ENCODE measurements at places on chromosomes 6 and 20.
A peak's percentile ranks its signal among the peaks of the same experiment; 100 is the strongest.

DNA sequence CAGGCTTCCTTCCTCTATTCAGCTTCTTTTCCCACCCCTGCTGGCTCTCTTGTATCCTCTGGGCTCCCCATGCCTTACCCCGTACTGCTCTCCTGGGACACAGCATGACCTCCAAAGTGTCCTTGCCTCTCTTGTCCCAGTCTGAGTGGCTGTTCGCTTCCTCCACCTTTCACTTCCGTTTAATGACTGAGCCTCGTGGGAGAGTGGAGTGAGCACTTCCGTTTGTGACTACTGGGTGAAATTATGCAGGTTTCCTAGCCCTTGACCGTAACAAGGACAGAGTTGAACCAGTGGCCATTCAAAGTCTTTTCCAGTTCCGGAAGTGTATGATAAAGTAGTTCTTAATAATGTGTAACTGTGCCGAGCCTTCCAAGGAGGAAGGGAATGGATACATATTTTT lies 109.2 kb downstream of the ARID1B start:
- DNase-seq: no peak

- DNase-seq: no peak
Measured at GRCh38 chr20:5474646-5475550, 158.1 kb upstream of the PROKR2 start.

GRCh38 chr20:41497186-41497895 lies 120.8 kb downstream of the CHD6 start:
- no peak for DNase-seq

DNA sequence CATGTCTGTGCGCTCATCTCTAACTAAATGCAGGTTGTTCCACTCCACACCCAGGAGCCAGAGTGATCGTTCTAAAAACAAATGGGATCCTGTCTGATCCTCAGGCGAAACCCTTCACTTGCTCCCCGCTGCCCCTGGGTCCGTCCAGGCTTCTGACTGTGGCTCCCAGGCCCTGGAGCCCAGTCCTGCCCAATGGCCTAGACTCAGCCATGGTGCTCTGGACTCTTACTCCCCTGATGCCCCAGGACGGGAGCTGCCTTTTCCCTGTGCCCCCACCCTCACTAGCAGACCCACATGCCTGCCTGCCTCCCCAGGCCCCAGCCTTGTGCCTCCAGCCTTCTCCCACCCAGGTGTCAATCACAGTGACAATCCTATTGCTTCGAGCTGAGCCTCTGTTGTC lies 256.7 kb downstream of the BMP7 start:
- DNase-seq: no peak

DNA sequence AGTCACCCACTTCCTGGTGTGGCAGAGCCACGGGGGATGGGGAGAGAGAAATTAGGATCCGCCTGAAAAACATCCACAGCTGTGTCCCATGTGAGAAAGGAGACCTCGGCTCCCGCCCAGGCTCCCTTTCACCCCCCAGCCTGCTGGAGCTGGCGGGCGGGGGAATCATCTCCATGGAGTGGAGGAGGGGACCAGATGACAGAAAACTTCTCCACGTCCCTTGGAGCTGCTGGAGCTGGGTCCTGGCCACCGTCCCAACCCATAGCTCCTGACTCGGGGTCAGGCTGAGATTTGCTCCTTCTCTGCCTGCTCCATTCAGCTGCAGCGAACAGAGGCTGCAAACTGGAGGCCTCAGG lies 113.8 kb downstream of the CEBPB start:
- DNase-seq: no peak

DNA sequence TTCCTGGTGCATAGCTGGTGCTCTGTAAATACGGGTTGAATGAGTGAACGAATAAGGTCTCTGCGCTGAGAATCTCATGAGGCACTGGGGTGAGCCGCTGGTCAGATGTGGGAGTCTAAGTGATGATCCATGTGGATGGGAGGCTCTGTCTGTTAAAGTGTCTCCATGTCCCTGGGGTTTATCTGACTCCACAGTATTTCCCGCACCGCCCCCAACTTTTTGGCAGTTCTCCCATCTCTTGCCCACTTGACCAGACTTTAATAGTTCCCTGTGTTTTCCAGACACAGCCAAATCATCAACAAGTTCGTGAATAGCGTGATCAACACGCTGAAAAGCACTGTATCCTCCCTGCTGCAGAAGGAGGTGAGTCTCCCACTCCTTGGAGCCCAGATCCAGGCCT lies 9.9 kb downstream of the BPIFA2 start:
- no peak for DNase-seq

DNA sequence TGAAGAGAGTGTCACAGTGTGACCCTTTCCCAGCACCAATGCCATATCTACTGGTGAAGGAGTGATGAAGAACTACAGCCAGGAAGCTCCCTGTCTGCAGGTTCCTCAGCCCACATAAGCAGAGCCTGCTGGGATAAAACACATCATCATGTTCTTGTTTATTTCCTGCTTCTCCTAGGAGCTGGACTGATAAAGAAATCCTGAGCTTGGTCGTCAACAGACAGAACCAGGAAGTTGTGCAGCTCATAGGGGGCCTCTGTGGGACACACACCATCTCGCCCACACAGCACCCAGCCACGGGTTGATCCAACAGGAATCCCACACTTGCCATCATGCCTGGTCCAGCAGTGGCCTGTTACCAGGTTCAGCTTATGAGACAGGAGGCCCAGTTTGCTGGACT lies 2.8 kb upstream of the CSTL1 start:
- DNase-seq: no peak

- no peak for DNase-seq
Measured at GRCh38 chr6:13847326-13848050, 33.1 kb upstream of the MCUR1 start.

DNA sequence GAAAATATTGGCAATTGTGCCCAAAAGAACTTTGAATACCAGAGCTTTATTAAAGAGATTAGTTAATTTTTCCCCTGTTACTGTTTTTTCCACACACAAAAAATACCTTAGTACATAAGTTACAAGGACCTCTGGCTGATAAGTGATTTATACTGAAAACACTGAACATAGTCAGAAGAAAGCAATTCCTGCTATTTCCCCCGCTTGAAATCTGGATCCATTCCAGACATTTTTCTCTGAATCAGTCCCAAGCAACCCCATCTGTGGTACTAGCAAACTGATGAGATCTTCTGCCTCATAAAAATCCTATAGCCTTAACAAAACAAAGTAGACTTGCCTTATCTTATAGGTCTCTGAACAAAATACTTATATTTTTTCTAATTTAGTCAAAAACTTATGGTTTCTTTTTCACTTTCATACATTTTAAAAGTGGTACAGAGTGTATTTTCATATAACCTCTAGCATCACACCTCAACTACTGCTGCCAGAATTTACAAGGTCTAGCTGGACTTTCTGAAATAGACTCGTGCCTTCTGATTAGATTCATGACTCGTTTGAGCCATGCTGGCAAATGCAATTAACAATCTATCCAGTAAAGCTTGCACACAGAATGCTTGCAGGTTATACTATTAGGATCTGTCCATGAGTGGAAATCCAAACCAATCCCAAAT lies 111.9 kb downstream of the TBX18 start:
- peak; percentile 81 for DNase-seq

DNA sequence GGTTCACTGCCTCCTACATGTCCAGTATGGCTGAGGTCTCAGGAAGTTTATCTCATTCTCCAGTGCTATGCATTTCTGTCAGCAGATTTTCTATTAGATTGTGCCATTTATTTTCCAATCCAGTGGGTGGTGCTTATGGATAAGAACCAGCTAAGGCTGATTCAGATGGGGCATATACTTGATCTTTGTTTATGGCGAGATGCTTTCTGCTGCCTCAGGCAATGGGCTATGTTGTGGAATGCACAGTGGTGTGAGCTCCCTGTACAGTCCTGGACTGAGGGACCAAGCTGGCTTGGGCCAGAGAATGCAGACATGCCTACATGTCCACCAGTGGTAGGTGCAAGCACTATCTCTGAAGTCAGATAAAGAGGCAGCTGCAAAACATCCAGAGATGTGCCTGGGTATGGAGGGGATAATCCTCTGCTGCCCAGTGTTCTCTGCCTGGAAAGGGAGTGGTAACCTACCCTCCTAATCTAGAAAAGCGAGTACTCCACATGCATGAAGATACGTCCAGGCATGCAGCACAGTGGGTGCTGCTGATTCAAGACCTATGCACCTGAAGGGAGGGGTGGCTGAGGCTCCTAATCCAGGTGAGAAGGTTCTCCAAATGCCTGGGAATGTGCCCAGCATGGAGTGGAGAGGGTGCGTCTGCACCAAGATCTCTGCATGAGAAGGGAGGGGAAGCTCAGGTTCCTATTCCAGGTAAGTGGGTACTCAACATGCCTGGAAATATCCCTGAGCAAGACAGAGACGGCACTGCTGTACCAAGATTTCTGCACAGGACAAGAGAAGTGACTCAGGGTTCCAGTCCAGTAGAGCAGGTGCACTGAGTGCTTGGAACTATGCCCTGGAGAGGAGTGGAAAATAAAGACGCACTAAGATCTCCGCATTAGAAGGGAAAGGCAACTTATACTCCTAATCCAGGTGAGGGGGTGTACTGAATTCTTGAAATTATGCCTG lies 9.4 kb downstream of the CST4 start:
- DNase-seq: no peak

DNA sequence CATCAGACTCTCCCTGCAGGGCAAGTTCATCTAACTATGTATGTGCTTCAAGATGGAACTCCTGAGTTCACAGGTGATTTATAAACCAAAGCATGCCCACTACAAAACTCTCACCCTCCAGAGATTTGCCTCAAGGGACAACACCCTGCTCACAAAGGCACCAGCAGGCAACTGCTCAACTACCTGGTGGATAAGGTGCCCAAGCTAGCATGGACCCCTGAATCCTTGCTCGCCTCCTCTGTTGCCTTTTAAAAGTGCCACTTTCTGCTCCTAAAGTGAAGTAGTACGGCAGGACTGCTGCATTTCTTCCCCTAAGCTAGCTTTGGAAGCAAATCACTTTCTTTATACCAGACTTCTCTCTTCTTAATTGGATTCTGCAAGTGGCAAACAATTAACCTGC lies 1.2 kb downstream of the LPA start:
- DNase-seq: no peak

DNA sequence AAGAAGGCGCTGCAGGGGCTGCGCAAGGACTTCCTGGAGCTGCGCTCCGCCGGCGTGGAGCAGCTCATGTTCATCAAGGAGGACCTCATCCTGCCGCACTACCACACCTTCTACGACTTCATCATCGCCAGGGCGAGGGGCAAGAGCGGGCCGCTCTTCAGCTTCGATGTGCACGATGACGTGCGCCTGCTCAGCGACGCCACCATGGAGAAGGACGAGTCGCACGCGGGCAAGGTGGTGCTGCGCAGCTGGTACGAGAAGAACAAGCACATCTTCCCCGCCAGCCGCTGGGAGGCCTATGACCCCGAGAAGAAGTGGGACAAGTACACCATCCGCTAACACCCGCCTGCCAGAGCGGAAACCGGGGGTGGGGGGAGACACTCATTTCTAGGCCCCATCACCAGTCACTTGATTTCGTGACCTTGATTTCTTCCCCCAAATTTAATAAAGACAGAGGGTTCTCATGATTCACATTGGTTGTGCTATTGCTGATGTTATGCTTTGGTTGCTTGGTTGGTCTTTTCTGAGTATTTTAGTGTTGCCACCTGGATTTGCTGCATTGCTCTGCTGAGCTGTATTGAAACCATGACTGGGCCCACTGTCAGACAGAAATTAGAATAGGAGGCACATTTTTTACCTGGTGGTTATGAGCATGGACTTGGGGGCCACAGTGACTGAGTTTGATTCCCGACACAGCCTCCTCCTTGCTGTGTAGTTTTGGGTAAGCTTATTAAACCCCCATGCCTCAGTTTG lies 1.5 kb downstream of the FAM50B start:
- DNase-seq: no peak

DNA sequence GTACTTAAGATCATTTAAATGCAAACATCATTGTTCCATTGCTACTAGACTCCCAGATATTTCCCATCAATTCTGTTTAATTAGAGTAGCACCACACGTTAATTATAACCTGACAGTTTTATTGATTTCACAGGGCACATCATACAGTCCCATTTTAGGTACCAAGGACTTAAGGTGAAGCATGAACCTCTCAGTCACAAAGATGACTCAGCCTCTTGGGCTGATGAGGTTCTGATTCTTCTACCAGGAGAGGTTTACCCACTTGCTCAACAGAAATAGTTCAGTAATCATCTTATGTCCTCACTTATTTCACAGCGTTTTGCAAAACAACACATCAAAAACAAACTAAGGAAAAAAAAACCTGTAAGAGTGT lies 98.5 kb downstream of the HIVEP2 start:
- DNase-seq: no peak

DNA sequence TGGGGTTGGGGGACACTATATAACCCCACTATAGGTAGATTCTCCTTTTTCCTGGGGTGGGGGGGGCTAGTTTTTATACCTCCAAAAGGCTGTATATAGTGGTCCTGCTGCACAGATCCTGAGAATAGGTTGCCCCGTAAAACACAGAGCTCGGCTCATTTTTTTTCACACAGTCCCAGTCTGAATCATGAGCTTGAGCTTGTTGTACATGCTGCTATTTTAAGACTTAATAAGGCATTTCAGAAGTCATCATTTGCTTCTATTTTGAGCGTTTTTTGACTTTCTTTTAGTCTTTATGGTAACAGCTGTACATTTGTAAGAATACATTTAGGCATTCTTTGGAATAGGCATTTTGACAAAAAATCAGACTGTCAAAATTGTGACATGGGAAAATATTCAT lies 30.5 kb downstream of the SLC9A8 start:
- DNase-seq: no peak

- DNase-seq: no peak
Measured at GRCh38 chr20:38363004-38363747, 16.9 kb downstream of the LBP start.

DNA sequence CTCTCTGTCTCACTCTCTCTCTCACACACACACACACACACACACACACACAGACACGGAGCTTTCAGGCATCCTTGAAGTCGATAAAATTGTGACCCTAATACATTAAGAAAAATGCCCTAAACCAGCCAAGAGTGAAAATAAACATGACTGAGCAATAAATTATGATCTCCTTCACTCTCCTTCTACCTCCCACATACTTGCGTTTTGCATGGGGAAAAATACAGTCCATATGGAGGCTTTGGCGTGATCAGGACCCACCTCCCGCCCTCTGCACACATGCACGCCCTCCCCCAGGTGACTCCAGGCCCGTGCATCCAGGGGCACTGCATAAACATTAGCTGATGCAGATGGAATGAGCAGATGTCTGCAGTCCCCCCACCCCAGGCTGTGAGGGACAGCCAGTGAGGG lies 114.2 kb upstream of the JARID2 start:
- DNase-seq: no peak

GRCh38 chr6:51214442-51214841 lies 395.8 kb downstream of the TFAP2B start:
- DNase-seq: no peak

DNA sequence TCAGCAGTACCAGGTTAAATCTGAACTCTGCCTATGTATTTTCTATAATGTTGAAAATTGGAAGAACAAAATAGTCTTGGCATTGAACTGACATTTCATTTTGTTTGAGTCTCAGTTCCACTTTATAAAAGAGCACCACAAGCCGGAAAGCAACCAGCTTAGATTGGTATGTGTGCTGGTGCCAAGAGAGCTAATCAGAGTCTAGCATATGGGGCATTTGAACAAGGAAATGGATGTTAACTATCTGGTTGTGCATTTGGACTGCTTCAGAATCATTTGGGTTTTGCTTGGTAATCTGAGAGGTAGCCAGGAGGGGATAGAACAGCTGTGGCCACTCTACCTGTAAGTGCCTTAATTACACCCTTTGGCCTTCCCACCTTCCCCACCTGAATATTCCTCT lies 184.8 kb downstream of the GRIK2 start:
- no peak for DNase-seq

- DNase-seq: no peak
Measured at GRCh38 chr6:11139051-11139960, 27.8 kb upstream of the ERVFRD-1 start.

GRCh38 chr6:37029249-37029971 lies 24.0 kb downstream of the FGD2 start:
- peak; percentile 52 for DNase-seq

Measured in HS-27A (cell line).